ENCODE measurements at places on chromosomes 6 and 20. TPM values are rescaled to one million over a fixed set of nuclear protein-coding genes. Genes with fewer than 3 reads are reported as not detected.
A peak's percentile ranks its signal among the peaks of the same experiment; 100 is the strongest.

CALHM5 gene
- 2.3 TPM for polyA plus RNA-seq

FNDC1 gene
- 8.8 TPM for polyA plus RNA-seq

OR2J1 gene
- not detected for polyA plus RNA-seq

CNR1 gene
- 1.1 TPM for polyA plus RNA-seq

SAMD5 gene
- polyA plus RNA-seq = 17.5 TPM

INSM1 gene
- polyA plus RNA-seq = not detected

APOM gene
- 105 TPM for polyA plus RNA-seq

ECT2L gene
- polyA plus RNA-seq = 0.36 TPM

OTOR gene
- 0.20 TPM for polyA plus RNA-seq

TFAP2D gene
- polyA plus RNA-seq = not detected

RPN2 gene
- polyA plus RNA-seq = 281 TPM

HCRTR2 gene
- polyA plus RNA-seq = 0.22 TPM

GRCh38 chr6:70180901-70181599 is 121.8 kb downstream of the COL9A1 start:
- DNase-seq = no peak

DNA sequence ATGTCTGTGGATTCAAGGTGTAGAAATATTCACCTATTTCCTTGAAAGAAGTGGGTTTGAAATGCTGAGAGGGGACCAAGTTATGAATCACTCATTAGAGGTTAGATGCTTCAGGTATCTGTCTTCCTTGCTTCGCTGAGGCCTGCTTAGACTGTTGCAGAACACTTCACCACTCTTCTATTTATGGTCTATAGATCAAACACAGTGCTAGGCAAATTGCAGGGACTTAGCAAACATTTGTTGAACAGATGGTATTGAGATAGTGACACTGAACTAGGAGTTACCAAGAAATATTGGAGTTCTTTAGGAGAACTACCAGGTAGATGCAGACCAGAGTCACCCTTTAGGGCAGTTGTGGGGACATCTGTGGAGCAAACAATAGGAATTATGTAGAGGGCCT is 123.8 kb downstream of the RFPL4B start:
- no peak for DNase-seq

DNA sequence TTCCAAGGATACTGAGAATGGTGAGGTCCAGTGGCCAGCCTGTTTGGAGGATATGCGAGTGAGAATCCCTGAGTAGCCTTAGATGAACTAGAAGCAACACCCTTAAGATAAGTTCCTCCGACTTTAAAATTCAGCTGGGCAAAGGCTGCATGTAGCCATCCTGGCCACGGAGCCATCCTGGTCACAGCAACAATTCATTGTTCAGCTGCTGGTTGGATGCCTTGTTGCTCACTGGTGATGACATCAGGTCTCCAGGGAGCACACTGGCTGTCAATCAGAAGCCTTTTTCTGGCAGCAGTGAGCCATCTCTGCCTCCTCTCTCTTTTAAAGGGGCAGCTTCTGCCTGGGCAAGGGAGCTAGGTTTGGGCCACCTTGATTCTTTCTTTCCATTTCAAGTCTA is 22.4 kb upstream of the RIMS4 start:
- DNase-seq = no peak

DNA sequence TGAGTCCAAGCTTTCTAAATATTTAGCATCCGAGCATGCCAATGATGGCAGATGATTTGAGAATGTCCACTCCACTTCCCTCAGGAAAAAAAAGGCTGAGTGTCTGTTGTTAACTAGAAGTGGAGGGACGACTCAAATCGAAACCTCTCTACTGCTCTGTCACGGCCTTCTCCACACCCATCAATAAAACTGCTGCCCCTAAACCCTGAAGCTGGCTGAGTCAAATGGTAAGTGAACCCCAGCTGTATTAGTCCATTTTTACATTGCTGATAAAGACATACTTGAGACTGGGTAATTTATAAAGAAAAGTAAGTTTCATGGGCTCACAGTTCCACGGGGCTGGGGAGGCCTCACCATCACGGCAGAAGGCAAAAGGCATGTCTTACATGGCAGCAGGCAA is 707.0 kb downstream of the QKI start:
- no peak for DNase-seq

GRCh38 chr20:41978246-41978790 is 360.1 kb upstream of the CHD6 start:
- DNase-seq = no peak

GRCh38 chr6:44481056-44481455 is 93.5 kb downstream of the CDC5L start:
- no peak for DNase-seq

- no peak for DNase-seq
Observed at GRCh38 chr6:34981951-34982350, 92.9 kb downstream of the ANKS1A start.

DNA sequence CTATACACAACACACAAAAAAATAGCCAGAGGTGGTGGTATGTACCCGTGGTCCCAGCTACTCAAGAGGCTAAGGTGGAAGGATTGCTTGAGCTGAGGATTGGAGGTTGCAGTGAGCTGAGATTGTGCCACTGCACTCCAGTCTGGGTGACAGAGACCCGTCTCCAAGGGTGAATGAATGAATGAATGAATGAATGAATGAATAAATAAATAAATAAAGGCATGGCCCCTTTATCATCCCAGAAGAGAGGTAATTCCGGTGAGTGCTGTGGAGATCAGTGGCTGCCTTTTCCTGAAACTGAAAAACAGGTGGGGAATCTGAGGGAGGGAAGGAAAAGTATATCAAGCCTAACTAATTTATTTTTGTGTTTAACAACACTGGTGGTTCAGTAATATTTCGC is 90.0 kb downstream of the JARID2 start:
- no peak for DNase-seq

DNA sequence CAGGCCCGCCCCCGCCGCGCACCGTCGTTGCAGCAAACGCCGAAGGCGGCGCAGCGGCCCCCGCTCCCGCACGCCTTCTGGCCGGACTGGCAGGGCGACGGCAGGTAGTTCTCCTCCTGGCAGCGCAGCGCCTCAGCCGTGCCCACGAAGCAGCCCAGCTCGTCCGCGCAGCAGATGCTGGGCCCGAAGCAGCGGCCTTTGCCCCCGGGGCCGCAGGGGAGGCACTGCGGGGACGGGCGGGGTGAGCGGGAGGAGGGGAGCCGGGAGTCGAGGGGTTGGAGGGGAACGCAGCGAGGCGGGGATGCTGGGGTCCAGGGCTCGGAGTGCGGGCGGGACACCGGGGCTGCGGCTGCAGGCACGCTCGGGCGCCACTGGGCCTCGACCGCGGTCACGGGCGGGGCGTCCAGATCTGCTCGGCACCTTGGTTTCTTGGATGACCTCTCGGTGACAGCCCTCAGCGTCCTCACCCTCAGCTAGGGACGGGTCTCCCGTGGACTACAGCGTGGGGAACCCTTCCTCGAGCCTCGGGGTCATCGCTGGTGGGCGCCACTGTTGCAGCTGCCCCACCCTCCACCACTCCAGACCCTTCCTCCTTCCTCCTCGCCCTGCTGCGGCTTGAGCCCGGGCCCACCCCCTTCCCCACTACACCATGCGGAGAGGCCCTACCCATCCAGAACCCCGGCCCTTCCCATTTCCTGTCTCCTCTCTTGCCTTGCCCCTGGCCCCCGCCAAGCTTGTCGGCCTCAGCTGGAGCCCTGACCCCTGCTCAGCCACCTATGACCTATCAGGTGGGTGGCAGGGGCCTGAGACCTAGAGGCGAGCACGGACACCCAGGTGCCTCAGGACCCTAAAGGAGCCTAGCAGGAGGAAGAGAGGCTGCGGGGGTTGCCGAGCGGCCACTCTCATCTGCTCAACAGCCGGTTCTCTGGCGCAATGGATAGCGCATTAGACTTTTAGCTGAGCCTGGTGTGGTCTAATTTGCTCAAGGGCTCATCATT is 1.3 kb downstream of the AVP start:
- no peak for DNase-seq

DNA sequence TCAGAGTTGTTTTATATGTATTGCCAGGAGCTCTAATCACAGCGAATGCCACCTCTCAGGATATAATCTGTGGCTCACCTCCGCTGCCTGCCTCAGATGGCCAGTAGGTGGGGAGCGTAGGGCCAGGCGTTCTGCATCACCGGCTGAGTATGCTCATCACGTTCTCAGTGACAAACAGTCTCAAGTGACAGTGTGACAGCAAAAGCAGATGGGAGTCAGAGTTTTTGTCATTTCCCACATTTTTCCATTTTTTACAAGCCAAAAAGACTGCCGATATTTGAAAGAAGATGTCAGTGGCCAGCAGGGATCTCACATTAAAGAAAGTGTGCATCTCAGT is 208.7 kb downstream of the ALDH8A1 start:
- no peak for DNase-seq

DNA sequence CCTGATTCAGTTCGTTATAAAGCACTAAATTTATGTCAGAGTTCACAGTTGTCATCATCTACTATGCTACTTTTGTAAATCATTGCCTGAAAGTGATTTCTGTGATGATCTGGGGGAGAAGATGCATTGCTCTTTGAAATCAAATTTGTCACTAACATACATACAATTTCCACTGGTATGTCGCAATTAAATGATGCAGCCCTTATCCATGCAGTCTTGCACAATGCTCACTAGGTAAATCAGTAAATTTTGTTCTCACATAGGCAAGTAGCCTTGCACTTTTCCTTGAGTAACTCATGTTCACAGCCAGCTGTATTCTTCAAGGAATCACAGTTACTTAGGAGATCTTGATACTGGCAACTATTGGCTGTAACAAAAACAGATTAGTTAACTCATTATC is 20.8 kb downstream of the CRISP2 start:
- DNase-seq = no peak

DNA sequence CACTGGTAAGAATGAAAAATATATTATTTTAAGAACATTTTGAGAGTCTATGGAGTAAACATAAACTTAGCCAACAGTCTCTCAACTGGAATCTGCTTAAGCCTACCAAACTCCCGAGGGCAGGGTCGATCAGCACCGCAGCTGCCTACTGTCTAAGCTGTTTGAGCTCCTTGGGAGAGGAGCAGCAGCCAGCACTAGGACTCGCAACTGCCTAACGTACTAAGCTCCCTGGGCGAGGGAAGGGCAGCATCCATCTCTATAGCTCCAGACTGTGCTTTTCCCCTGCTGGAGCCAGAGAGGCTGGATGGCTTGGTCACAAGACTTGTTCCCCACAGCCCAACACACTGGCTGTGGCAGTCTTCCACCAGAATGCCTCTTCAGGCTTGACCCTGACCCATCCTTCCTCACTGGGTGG is 96.4 kb downstream of the MOXD1 start:
- no peak for DNase-seq

GRCh38 chr6:157188213-157188612 is 135.1 kb downstream of the TMEM242 start:
- DNase-seq = no peak

- no peak for DNase-seq
Observed at GRCh38 chr20:50449738-50450492, 60.3 kb upstream of the PTPN1 start.

DNA sequence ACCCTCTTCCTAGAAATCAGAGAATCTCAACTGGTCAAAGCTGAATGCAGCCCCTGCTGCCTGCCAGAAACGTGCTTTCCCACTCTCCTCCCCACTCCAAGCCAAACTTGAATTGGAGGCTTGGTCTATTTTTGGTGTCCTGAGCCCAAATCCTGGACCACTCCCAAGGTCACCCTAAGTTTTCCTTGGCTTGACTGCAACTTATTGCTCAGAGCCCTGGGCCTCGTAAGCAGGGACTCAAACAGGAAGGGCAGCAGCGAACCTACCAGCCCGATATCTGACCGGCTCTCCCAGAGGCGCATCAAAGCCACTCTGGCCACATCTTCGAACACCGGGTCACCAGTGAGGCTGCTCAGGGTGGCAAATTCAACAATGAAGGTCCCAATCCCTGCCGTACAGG is 12.7 kb downstream of the EDEM2 start:
- no peak for DNase-seq

- peak; percentile 48 for DNase-seq
Observed at GRCh38 chr6:43368259-43369160, 937 bp downstream of the ZNF318 start.

DNA sequence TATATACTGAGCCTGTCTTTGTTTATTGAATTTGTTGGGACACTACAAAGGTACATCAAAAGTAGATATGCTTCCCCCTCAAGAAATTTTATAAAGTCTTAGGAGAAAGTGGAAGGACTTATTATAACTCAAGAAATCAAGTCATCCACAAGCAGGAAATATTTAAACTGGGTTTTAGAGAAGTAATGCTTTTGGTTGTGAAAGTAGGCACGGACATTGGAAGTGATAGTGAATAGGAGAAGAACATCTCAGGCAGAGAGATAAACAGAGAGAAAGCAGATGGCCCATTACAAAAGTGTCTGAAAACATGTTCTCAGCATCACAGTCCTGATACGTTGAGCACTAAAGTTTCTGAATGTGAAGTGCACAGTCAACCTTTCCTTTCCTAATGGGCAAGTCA is 415.6 kb upstream of the RNF217 start:
- no peak for DNase-seq

DNA sequence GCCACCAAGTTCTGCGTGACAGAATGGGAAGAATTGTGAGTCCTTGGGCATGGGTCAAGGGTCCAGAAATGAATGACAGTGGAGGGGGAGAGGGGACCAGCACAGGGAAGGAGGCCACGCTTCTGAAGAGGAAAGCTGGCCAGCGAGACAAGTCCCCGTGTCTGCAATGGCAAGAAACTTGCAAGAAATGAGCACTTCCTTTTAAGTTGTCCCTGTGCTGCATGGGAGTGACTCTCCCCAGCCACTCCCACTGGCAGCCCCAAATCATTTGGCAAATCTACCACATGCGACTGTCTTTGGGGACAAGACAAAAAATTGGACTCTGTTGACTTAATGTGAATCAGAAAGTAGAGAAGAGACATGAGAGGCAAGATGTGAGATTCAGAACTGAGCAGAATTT is 242.2 kb upstream of the RREB1 start:
- no peak for DNase-seq

DNA sequence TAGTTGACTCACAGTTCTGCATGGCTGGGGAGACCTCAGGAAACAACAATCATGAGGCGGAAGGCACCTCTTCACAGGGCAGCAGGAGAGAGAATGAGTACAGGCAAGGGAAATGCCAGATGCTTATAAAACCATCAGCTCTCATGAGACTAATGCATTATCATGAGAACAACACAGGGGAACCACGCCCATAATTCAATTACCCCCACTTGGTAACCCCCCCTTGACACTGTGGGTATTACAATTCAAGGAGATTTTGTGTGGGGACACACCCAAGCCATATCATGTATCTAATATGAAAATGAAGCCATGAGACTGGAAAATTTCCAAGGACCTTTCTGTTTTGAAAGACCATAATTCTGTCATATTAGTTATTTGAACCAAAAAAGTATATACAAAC is 342.4 kb upstream of the PLCB4 start:
- no peak for DNase-seq

GRCh38 chr20:35908007-35908406 is 46.3 kb downstream of the SCAND1 start:
- no peak for DNase-seq

DNA sequence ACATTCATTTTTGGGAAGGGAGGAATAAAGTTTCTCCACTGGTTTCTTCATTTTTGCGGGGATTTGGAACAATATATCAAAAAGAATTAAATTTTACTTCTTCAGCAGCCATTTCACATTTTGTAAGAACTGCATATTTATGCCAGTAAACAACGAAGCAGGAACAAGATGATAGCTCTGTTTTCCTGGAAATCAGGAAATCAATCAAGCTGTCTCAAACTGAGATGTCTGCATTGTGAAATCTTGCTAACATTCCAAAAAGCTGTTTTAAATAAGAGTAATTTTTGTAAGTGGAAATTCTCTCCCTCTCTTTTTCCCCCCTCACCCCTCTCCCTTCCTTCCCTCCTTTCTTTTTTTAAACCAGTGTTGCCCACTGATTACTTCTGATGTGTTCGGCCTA is 20.0 kb downstream of the MAPK13 start:
- DNase-seq = no peak

All from renal cortex interstitium (tissue), 15 donors.